ENCODE measurements at places on chromosomes 1 and 21. TPM values are rescaled to one million over a fixed set of nuclear protein-coding genes. Genes with fewer than 3 reads are reported as not detected.
A peak's percentile ranks its signal among the peaks of the same experiment; 100 is the strongest.

DNA sequence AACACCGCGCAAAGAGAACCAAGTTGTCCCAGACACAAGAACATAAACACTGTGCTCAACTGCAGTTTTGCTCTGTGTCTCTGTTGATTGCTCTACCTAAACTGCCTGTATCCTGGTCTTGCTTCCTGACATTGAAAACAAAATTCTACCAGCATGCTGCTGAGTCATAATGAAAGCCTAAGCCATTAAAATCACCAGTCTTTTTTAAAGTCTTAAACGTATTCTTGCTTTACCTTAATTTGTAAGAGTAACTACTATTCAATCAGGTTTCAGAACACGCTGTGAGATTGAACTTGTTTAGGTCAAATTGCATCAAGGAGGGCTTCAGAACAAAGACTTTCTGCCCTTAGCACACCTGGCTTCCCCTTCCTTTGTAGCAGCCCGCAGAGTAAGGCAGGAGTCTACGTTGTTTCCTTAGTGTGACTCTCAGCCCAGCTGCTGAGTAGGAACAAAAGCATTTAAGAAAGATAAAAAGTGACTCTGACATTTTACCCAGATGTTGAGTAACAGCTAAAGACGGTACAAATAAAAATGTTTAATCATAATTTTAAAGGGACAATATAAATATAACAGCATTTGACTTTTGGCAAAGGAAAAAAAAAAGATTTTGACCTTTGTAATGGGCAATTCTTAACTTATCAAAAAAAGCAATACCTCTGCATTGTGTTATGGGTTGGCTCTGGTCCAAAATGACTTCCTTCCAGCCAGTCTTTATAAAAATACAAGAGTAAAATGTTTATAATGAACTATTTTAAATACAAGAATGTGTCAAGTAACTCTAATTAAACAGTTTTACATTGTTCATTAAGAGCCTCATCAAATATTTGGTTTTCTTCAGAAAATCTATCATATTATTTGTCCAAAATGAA is 186.9 kb upstream of the ADGRL4 start:
- DNase-seq: peak; percentile 1

GRCh38 chr1:59554011-59554663 is 257.2 kb downstream of the FGGY start:
- no peak for DNase-seq

DNA sequence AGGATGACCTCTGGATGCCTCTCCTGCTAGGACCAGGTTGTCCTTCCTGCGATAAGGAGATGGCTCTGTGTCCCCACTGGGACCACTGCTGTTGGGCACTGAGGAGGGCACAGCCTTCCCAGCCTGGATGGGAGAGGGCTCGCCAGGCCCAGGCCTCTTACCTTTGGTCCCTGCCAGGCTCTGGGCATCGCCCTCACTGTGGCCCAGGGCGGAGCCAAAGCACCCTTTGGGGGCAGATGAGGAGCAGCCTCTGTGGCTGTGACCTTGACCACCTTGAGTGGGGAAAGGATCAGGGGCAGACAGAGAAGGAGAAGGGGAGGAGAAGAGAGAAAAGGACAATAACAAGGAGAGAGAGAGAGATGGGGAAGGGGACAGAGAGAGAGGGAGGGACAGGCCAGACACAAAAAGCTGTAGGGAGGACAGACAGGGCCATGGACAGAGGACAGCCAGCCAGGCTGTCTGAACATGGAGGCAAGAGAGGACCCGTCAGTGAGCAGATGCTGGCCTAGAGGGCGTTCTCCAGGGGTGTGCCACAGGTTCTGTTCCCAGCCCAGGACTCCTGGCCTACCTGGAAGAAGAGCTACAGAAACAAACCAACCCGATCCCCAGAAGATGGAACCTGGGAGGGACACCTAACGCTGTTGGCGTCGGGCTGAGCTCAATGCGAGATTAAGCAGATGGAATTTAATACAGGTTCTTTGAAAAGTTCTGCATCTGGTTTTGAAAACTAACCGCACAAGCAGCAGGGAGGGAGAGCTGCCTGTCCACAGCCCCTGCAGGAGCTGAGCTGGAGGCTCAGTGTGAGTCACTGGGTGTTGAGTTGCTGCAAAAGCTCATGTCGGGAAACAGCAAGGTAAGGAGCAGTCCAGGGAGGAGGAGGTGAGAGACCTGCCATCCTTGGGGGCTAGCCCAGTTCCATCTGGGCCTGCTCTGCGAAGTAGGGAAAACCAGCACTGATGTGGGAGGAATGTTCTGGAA is 262.1 kb downstream of the PTPRU start:
- no peak for DNase-seq

- DNase-seq: no peak
Observed at GRCh38 chr1:39255222-39255621, 50.7 kb downstream of the MACF1 start.

- DNase-seq: no peak
Observed at GRCh38 chr1:29556657-29557056, 320.3 kb downstream of the PTPRU start.

The RGS5 gene
- total RNA-seq: 4.2 TPM

GRCh38 chr1:219149953-219150352 is 23.7 kb upstream of the LYPLAL1 start:
- DNase-seq: no peak

- DNase-seq: no peak
Observed at GRCh38 chr1:115277276-115277675, 60.8 kb downstream of the NGF start.

The OR2M3 gene
- total RNA-seq: not detected

Data from H7 (cell line).